Sciatic nerve (tissue), 2 donors: ENCODE measurements at places on chromosomes 3 and 15. TPM values are rescaled to one million over a fixed set of nuclear protein-coding genes. Genes with fewer than 3 reads are reported as not detected.

SAMMSON gene
- 3.4 TPM for total RNA-seq

RHCG gene
- total RNA-seq: not detected

FANCD2OS gene
- not detected for total RNA-seq

CHRNA5 gene
- total RNA-seq: 1.8 TPM

CD200 gene
- total RNA-seq: 23.8 TPM

ILDR1 gene
- total RNA-seq: not detected

PIERCE2 gene
- total RNA-seq: 0.85 TPM

KCNMB2 gene
- not detected for total RNA-seq

CCRL2 gene
- 4.7 TPM for total RNA-seq

FGF12 gene
- 3.2 TPM for total RNA-seq

CKMT1A gene
- 0.36 TPM for total RNA-seq

ZBTB47 gene
- total RNA-seq: 48.9 TPM

COPB2 gene
- 96.6 TPM for total RNA-seq

SEMA3G gene
- total RNA-seq: 38.3 TPM

MAGEL2 gene
- total RNA-seq: 0.45 TPM

FMN1 gene
- 10.0 TPM for total RNA-seq

MEGF11 gene
- total RNA-seq: 6.8 TPM

CTDSPL2 gene
- 49.5 TPM for total RNA-seq

TIGIT gene
- 1.1 TPM for total RNA-seq

MST1R gene
- 2.7 TPM for total RNA-seq
